HCEC 1CT (cell line): ENCODE measurements at places on chromosomes 13 and 19.

GRCh38 chr19:5645409-5645808 is 22.5 kb downstream of the SAFB start:
- no peak for DNase-seq

DNA sequence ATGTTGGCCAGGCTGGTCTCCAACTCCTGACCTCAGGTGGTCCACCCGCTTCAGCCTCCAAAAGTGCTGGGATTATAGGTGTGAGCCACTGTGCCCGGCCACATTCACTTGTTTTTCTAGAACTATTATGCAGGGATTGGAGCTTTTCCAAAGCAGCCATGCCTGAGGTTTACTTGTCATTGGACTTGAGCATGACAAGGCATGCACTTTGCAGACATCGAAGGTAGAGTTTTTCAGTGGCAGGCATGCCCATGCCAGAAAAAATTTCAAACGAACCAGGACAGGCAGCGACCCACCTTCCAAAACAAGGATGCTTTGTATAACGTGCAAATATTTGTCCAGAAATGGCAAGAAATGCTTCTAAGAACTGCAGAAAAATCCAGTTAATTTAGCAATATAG is 17.7 kb downstream of the PNMA8A start:
- no peak for DNase-seq

DNA sequence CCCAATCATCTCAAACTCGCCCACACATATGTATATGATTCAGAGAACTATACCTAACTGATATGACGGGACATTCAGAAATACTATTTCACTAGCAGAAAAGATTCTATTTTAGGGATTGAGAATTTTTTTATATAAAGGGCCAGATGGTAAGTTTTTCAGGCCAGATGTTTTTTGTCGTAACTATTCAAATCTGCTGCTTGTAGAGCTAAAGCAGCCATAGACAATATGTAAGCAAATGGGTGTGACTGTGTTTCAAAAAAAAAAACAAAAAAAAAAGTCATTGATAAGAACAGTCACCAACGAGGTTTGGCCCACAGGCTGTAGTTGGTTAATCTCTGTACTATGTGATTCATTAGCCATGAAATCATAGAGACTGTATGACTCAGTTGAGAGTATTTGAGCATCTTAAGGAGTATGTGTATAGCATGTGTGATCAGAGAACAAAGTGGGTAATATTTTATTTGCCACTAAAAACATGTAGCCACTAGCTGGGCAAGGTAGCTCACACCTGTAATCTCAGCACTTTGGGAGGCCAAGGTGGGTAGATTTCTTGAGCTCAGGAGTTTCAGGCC is 2724.7 kb downstream of the PCDH9 start:
- no peak for DNase-seq

DNA sequence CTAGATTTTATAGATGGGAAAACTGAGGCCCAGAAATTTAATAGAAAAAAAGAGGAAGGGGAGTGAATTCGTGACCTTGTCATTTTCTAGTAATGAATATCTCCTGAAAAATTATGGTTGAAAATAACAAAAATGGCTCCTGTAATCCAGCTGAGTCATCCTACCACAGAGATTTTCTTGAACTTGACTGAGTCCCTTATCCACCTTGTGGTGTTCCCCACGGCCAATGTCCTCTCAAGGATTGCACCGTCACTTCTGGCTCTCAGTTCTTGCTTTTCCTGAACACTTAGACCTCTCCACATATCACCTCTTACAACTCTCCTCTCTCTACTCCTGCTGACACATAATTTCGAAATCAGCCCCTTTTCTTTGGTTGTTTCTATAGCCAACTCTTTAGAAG is 1.2 kb upstream of the KATNAL1 start:
- no peak for DNase-seq

GRCh38 chr13:37539976-37540605 is 58.5 kb downstream of the POSTN start:
- peak; percentile 84 for DNase-seq

DNA sequence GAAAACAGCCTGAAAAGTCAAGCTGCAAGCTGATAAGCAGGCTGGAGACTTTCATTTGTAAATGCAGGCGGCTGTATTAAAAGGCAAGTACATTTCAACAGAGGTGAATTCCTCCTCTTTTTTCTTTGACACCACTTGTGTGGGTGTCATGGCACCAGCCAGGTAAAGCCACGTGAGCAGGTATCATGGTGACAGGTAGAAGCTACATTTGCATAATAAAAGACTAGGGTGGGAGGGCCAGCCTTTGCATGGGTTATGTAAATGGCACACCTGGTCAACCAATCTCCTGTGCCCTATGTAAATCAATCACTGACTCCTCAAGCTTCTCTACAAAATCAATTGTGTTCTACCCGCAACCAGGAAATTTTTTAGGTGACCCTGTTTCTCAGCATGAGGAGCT is 68.2 kb downstream of the ZNF100 start:
- no peak for DNase-seq

- DNase-seq = no peak
These were observed 324.5 kb upstream of the NBEA start for GRCh38 chr13:34617473-34618083.

GRCh38 chr19:52115526-52116053 is 20.0 kb upstream of the ZNF841 start:
- no peak for DNase-seq

GRCh38 chr19:58170860-58171259 is 12.0 kb upstream of the ZNF274 start:
- peak; percentile 32 for DNase-seq

GRCh38 chr13:48383384-48383783 is 29.5 kb downstream of the LPAR6 start:
- DNase-seq = no peak

- DNase-seq = no peak
These were observed 54.5 kb downstream of the UNC13A start for GRCh38 chr19:17633700-17634099.

- peak; percentile 94 for DNase-seq
These were observed 1.7 kb downstream of the JUND start for GRCh38 chr19:18279516-18280246.

DNA sequence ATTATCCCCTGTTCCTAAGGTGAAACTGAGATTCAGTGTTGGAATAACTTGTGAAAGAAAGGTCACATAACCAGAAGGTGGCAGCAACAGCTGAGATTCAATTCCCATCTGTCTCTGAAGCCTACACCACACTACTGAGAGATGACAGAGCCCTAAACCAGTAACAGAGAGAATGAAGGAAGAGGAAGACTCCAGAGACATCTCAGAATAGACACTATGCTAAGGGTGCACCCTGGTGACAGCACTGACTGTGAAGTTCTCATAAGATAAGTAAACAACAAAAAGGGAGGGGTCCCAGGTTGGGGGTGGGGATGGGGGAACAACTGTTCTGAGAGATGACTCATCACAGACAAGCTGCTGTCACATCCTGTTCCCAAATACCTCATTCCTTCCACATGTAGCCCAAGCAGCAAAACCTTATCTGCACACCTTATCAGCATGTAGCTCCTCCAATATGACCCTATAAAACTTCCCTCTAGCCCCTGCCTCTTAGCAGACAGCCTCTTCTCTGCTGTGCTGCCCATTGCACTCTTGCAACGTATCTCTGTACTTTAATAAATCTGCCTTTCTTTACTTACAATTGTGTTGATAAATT is 46.5 kb downstream of the UTP14C start:
- peak; percentile 30 for DNase-seq

GRCh38 chr19:16227837-16228636 is 30.3 kb downstream of the AP1M1 start:
- DNase-seq = no peak

GRCh38 chr19:1673645-1674292 is 21.4 kb upstream of the TCF3 start:
- no peak for DNase-seq

GRCh38 chr13:75660694-75661093 is 24.6 kb downstream of the LMO7 start:
- no peak for DNase-seq

GRCh38 chr19:782878-783668 is 14.2 kb upstream of the PTBP1 start:
- no peak for DNase-seq

DNA sequence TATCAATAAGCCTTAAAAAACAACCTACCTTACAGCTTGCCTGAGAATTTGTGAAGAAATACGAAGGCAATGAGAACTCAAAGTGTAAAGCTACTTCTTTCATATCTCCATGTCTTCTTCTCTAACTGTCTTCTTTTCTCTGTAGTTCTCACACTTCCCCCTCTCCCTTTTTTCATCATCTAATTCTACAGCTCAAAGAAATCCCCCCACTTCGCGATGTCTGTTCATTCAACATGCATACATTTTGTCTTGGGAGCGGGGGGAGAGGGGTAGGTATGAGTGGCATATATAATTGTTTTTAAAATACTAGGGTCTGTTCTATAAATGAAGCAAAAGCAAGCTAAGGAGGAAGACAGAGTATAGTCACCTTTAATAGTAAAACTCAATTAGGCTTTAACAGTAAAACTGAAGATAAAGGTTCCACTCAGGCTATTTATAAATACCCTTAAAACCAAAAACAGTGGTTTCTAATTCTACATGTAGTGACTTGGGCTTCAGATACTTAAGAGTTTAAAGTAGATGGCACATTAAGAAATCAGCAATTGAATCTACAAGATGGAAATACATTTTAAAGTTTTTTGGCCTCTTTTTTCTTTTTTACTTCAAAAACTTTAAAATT is 106.9 kb downstream of the KLF12 start:
- no peak for DNase-seq

DNA sequence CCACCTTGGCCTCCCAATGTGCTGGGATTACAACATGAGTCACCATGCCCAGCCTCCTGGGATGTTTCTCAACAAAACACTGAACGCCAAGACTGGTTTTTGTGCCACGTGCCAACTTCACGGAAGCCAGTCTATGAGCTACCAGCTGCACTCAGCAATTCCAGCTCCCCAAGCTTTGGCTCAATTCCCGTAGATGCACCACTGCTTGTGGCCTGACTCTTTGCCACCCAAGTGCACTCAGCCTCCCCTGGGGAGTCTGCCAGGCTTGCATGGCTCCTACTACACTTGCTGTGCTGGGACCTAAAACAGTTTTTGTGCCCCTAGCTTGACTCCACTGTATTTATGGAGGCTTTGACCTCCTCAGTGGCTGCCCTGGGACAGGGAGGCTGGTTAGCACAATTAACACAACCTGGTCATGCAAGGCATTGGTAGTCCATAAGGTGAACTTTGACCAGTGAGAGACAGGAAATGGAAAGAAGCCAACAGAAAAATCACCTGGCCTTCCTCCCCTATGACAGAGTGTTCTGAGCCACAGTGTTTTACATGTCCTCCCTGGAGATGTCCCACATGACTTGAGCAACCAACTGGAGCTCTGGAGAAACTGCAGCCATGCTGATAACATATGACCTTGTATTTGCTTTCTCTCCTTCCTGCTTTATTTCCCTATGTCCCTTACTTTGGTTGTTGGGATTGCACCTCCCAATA is 1173.1 kb downstream of the UQCRFS1 start:
- DNase-seq = no peak

GRCh38 chr13:42539670-42540069 is 34.3 kb upstream of the TNFSF11 start:
- DNase-seq = no peak

DNA sequence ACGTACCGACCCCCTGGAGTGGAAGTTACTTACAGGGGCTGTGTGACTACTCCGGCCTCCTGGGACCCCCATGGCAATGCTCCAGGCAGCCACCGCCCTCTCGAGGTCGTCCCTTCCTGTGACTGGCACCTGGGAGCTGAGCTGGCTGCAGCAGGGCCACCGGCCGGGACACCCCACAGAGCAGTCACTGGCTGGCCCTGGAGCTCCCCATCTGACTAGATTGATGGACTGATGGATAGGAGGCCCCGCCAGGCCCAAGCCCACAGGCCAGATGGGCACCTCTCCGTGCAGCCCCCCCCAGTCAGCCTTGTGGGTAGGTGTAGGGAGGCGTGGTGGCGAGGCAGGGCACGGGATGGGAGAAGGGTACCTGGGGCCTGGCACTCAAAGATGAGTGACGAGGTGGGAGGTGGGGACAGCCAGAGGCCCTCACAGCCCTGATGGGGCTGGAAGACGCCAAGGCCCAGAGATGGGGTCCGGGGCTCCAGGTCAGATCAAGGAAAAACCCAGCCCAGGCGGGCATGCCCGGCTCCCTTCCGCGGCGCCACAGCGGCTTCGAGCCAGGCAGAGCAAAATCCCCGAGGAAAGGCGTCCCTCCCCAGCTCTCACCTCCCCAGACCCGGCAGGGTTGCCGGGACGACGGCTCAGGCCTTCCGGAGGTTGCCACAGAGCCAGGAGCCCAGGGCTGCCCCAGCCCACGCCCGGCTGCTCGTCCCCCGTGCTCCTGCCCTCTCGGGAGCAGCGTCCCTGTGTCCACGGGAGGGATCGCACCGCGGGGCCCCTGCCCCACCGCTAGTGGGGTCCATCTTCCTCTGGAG is 8.4 kb downstream of the SLC39A3 start:
- no peak for DNase-seq

DNA sequence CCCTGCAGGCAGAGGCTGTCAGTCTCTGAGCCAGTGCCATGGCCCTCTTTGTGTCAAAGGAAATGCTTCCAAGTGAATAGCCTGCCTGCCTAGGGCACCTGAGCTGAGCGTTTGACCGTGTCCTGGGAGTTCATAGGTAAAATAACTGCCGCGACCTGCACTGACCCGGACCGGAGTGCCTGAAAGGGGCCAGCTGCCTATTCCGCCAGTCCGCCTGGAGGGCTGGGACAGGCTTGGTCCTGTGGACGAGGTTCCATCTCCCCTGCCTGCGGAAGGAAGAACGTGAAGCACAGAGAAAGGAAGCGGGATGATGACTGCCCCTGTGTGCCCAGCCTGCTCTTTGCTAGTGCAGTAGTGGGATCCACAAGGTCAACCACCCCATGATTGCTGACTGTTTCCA is 17.5 kb upstream of the ZNF492 start:
- DNase-seq = no peak

GRCh38 chr13:75479102-75479740 is 2.7 kb downstream of the TBC1D4 start:
- no peak for DNase-seq

- DNase-seq = no peak
These were observed 822 bp upstream of the RFXAP start for GRCh38 chr13:36817996-36818803.

DNA sequence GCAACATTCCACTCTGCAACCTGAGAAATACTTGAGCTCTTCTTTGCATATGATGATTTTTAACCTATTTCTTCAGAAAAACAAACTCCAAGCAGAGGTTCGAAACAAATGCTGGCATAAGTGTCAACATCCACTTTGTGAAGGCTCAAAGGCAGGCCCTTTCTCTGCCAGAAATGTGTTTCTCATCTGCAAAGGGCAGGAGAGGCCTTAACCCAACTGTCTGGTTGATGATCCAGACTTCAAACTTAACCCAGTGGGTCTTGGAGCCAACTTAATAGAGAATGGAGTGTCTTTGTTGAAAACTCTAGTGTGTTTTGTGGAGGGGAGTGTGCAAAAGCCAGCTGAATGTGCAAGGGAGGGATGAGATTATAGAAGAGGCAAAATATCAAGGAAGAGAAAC is 28.3 kb upstream of the ZNF507 start:
- no peak for DNase-seq
